ENCODE measurements at places on chromosomes 12 and 14.
A peak's percentile ranks its signal among the peaks of the same experiment; 100 is the strongest.

- DNase-seq = no peak
These were observed 4.2 kb upstream of the DTX1 start for GRCh38 chr12:113052326-113052725.

DNA sequence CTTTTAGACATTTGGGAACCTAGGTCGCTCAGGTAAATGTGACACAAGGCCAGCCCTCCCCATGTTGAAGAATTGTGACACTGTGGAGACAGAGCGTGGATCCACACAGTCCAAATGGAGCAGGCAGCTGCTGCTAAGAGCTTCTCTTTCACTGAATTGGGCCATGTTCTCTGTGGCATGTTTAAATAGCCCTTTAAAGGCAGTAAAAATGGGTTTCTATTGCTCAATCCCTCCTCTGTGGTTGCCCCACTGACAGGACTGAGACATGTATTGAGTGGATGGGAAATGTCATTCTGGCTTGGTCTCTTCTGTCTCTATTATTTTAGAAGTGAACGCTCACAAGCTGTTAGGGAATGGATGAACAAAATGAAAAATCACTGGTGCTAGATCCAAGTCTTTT, 84.0 kb upstream of the PRICKLE1 start:
- DNase-seq = no peak

DNA sequence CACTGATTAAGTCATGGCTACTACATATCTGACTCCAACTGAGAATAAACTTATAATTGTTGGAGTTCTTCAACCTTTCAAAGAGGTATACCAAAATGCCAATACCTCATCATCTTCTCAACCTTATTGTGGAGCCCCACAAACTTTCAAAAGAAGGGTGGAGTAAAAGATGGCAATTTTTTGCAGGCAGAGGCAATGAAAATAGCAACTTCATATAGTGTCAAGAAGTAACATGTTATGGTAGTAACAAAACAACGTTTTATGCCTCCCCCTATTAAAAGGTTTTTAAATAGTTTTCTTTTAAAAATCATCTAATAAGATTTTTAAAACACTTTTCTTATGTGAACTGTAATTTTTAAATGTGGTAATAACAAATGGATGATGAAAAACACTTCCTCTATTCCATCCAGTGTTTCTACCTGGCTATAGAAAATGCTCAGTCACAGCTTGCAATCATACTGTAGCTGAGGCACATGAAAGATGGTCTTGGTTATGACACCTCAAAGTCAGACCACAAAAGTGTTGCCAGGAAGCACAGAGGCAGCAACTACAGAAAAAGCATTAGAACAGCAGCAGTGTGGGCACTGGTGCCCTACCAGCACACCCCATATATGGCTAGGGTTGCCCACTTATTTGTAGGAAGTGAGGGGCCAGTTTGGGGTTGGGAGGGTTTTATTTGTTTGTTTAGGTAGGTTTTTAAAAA, 7.0 kb downstream of the PPP1R12A start:
- peak; percentile 54 for DNase-seq

DNA sequence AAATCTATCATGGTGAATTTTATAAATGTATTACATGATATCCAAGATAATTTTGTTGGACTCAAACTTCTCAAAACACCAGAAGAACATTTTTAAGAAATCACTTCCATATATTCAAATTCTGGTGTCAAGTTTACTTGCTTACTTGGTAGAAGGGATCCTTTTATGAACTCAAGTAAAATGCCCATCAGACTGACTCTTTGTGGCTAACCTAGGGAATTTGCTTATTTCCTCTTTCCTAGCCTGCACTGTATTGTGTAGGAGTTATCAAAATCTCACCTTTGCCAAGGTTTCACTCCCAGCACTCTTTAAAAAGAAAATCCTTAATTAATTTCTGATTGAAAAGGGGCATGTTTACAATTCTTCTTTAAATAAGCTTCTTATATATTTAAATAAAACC, 196.5 kb downstream of the DUSP6 start:
- no peak for DNase-seq

GRCh38 chr12:11719678-11720099, 70.2 kb downstream of the ETV6 start:
- DNase-seq = peak; percentile 56

- no peak for DNase-seq
These were observed 39.5 kb upstream of the LRIG3 start for GRCh38 chr12:58959639-58960300.

GRCh38 chr12:70355972-70356371, 10.1 kb upstream of the KCNMB4 start:
- DNase-seq = no peak

DNA sequence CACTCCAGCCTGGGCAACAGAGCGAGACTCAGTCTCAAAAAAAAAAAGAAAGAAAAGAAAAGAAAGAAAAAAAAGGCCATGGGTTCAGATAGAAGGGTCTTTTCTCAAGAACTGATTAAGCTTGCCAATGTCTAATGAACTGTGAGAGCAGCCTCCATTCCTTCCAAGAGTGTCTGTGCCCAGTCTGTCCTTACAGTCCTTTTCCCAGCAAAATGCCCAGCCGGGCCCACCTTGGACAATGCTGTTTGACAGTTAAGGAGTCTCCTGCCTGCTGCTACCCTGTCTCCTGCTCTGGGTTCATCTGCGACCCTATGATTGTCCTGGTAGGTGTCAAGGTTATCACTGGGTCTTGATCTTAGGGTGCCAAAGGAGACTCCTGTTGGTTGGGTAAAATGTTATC, 21.4 kb downstream of the SYNE3 start:
- no peak for DNase-seq

- DNase-seq = no peak
These were observed 240.0 kb downstream of the DIO2 start for GRCh38 chr14:79971330-79971729.

DNA sequence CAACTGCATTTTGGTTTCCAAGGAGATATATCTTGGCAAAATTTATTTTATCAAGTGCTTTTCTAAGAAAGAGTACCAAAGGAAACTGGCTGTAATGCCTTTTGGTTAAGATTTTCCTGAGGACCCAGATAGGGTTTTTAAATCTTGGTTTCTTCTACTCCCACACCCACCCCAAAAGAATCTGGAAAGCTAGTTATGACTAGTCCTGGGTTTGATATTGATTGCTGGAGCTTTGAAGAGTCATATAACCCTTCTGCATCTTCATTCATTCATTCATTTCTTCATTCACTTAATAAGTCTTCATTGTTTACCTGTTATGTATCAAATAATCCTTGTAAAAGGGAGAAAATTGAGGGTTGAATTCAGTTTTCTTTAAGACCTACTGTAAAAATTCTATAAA, 425.2 kb downstream of the PCNX1 start:
- DNase-seq = no peak

- no peak for DNase-seq
These were observed 12.3 kb upstream of the DHRS4 start for GRCh38 chr14:23941230-23941629.

All from CD4-positive, alpha-beta T cell treated with Interleukin-17A for 4 hours (primary cell).